ENCODE measurements at places on chromosomes 2 and 18.
A peak's percentile ranks its signal among the peaks of the same experiment; 100 is the strongest.

GRCh38 chr2:236616624-236617023 is 47.0 kb downstream of the ACKR3 start:
- no peak for DNase-seq

DNA sequence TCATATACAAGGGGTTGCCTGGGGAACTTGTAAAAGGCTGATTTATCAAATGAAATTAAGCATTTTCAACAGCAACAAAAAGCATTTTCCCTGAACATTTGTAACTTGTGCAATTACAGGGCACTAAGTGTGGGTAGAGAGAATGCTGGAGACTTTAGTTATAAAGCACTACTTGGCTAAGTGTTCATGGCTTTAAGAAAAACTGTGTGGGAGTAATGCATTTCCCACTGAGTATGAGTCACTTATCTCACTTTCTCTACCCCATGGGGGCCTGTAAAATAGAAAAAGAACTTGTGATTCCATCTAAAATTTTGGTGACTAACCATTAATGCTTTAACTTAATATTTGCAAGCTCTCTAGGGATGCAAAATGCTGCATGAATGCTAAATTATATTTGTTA is 193.4 kb downstream of the CCDC102B start:
- no peak for DNase-seq

DNA sequence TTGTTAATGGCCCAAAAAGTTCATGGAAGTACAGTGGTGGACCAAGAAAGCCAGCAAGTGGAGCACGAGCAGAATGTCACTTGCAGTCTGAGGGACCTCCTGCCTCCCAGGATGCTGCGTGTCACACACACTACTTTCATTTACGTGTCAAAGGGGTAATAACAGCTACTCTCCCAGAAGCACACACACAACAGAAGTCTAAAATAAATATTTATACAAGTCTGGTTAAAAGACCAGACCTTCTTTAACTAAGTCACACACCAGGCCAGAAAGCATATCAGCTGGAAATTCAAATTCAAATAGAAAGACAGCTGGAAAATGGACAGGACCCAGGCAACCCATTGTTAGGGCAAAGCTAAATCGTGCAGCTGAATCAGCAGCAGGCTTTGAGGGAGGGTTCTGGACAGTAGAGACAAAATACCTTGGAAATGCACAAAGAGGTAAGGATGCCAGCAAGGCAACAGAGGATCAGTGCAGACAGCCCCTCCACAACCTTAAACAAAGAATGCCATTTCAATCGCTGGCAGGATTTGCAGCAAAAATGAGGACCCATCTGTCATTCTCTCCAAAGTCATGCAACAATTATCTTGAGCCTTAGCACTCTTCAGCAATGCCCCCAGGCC is 160.5 kb downstream of the TMEM163 start:
- no peak for DNase-seq

- no peak for DNase-seq
These were observed 179.8 kb upstream of the REG3G start for GRCh38 chr2:78845664-78846185.

DNA sequence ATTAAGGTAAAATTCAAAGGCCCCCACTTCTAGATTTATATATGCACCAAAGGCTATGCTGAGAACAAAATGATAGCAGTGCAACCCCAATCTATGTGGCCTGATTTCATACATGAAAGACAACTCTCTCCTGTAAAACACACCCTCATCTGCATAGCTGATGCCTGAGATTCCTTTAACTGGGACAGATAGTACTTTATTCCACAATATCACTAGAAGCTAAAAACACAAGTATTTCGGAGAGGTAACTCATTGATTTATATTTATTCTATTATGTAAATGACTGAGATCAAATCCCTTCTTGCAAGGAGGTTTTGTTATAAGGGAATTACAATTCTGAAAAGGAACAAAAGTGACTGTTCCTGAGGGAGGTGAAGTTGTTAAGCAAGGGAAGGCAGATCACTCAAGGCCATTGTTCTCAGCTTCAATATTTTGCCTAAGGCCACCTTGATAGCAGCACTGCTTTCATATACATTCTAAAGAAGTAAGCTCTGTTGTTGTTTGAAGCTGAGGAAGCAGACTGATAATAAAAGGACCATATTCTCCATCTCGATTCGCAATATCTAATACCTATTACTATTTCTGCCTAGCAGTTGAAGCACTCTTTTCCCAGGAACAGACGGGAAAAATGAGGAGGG is 471.0 kb upstream of the CDH7 start:
- no peak for DNase-seq

DNA sequence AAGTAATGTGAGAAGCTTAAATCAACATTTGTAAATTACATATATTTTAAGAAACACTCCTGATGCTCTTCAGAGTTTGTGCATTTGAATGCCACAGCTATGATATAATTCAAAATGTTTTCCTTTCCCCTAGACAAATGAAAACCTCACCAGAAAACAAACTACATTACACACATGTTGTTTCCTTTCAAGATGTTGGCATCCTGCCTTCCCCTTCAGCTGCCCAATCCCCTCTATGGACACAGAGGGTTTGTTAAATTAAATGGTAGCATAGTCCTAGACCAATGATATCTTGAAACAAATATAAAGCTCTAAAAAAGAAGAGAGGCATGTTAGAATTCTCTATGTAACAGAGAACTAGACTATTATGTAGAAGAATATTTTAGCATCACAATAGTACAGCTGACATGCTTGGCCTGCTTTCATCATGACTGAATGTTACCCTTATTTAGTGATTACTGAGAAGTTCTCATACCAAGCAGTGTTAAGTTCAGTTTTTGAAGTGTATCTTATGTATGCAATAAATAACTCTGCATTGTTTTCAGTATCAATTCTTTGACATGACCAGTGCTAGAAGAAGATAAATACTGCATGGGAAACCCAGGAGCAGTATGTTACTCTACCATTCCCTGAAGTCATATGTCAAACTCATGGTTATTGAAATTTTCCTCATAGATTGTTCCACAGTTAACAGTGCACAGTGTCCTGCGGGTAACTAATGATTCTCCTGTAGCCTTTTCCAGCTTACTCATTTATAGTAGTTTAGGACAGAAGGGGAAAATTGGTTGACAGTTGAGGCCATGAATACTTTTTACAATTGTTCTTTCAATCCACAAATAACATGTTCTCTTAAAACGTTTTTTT is 316.3 kb upstream of the KCNJ3 start:
- no peak for DNase-seq

- peak; percentile 3 for DNase-seq
These were observed 318.1 kb downstream of the TRIB2 start for GRCh38 chr2:13034861-13035260.

- DNase-seq: no peak
These were observed 1291.6 kb upstream of the ZEB2 start for GRCh38 chr2:145811276-145812164.

GRCh38 chr18:63454497-63454896 is 22.3 kb upstream of the SERPINB5 start:
- DNase-seq: no peak

- peak; percentile 42 for DNase-seq
These were observed 89.5 kb downstream of the CERS6 start for GRCh38 chr2:168545439-168546082.

DNA sequence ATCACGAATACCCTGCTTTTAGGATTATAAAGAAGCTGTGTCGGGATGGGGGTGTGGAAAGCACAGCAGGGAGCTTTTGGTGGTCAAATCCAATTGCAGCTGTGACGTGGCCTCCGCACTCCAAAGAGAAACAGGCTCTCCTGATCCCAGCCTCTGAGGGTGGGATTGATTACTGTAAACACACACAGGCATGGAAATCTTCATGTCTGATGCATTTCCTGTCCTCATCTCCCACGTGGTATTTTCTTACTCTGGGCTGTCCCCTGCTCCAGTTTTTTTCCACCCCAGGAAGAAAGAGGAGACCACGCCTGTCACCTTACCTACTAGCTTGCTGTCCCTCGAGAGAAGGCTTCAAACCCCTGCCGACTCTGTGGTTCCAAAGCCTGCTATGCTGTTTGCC is 22.7 kb downstream of the RNF152 start:
- no peak for DNase-seq

GRCh38 chr2:32862269-32863055 is 84.3 kb upstream of the LTBP1 start:
- no peak for DNase-seq

GRCh38 chr2:235106874-235107639 is 155.2 kb downstream of the SH3BP4 start:
- DNase-seq: no peak

DNA sequence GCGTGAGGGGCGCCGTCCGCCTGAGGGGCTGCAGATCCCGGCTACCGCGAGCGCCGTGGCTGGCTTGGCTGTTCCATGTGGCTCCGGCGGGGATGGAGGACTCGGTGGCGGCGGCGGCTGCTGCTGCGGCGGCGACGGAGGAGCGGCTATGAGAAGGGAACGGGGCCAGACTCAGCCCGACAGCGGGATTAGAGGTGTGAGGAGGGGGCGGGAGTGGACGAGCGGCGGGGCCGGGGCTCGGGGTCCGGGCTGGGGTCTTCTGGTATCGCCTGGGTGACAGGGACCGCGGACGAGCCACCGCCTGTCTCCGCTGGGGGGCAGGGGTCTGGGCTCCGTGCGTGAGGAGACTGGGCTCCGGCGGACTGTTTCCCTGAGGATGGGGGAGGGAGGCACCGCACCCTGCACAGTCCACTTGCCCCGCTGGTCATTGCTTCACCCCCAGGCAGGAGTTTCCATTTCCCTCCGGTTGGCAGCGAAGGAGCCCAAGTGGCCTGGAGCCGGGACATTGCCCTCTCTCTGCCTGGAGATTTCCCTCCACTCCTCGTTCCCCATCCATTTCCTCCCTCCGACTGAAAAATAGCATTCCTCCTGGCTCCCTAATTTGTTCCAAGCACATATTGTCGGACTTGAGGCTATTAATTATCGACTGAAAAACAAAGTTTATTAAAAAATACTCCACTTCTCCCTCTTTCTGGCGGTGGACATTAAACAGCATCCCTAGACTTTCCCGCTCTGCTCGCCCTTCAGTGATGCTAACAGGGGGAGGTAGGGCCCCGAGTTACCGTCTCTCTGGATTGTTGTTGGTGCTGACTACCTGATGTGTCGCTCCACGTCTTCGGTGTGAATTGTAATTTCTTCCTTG is 577 bp downstream of the EHBP1 start:
- DNase-seq: no peak

GRCh38 chr2:42371611-42372473 is 10.8 kb upstream of the COX7A2L start:
- DNase-seq: no peak

DNA sequence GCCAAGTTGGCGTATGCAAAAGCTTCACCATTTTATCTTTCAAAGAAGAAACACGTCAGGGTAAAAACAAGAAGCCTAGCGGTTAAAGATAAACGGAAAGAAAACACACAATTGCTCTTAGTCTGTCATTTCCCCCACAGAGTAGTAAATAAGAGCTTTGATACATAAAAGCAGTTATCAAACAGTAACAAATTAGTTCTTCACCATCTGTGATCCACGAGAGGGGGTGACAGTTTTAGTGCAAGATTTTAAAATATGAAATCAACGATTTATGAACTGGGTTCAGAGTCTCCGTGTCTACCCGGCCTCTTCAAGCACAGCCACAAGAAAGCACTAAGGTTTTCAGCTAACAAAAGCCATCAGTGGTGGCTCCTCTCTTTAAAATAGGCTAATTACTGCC is 703.9 kb upstream of the ID2 start:
- DNase-seq: no peak

- no peak for DNase-seq
These were observed 813 bp upstream of the MEIS1 start for GRCh38 chr2:66433945-66434678.

DNA sequence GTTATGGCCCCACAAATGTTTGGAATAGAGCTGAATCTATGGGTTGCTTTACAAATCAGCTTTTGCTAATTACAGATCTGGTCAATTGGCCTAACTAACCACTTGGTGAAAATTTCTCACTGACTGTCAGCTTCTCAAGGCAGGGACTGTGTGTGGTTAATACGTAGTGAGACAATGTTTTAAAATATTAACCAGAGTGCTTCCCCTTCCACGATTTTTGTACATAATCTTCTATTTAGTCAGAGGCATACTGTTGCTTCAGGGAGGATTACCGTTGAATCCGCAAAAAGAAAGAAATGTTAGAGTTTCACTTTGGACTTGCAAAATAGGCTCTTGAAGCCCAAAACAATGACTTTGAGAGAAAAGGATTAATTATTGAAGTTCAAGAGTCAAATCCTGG is 14.9 kb upstream of the KCNS3 start:
- DNase-seq: no peak

DNA sequence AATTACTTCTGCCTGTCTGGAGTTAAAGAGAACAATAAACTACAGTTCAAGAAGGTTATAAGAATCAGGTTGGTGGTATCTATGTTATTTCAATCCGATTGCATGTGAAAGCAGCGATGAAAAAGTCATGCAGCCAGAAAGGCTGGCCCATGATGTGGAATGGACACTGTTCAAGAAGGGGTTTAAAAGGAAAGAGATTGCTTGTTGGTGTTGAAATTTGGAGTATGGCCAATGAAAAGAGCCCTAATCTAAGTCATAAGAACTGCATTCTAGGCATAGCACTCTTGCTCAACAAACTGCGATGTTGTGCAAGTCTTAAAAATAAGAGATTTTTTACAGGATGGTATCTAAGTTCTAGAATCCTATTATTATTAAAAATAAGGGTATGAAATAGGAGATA is 61.3 kb downstream of the EFEMP1 start:
- peak; percentile 98 for DNase-seq

DNA sequence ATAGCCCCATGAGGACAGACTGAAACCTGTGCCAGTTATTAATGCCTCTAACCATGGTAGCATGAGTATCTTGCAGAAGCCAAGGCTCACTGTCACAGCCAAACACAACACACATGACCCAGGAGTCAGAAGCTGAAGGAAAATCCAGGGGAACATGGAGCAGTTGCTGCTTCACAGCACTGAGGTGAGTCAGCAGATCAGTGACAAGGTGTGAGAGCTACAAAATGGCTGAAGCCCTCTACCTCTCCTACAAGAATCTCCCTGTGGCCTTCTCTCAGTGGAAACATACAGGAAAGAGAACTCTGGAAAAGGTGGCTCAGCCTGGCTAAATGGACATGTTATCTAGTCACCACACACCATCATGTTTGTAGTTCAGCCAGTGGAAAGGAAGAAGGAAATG is 93.5 kb downstream of the NAB1 start:
- DNase-seq: no peak

GRCh38 chr2:180474716-180475115 is 467.6 kb upstream of the CWC22 start:
- DNase-seq: no peak

DNA sequence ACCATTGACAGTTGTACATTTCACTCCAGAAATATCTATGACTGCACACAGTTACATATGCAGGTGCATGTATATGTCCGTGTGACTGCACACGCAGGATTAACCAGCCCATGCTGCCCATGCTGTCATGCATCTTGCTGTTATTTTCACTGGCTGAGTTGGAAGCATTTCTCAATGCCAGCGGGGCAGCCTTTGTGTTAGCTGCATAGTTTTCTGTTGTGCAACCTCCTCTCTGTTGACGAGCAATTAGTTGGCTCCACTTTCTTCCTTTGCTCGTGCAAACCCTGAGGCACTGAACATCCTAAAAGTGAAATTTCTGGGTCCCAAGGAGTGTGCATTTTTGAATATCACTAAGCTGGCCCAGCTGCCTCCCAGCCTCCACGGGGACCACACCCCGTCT is 133.4 kb upstream of the GLI2 start:
- no peak for DNase-seq

GRCh38 chr2:107027205-107027604 is 141.2 kb upstream of the ST6GAL2 start:
- no peak for DNase-seq

GRCh38 chr18:11664286-11664685 is 24.8 kb upstream of the GNAL start:
- DNase-seq: no peak

GRCh38 chr2:172445851-172446250 is 18.5 kb downstream of the ITGA6 start:
- no peak for DNase-seq
